Mammary epithelial cell (primary cell): ENCODE measurements at places on chromosomes 7 and 10.

DNA sequence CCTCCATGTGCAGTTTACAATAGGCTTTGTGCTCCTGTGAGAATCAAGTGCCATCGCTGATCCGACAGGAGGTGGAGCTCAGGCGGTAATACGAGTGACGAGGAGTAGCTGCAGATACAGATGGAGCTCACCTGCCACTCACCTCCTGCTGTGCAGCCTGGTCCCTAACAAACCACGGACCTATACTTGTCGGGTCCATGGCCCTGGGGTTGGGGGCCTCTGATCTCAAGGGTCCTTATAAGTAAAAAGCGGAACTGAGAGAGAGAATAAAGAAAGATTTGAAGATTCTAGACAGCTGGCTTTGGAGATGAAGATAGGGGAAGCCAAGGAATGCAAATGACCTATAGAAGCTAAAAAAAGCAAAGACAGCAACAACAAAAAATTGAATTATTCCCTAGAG lies 130.6 kb downstream of the PLXDC2 start:
- DNase-seq = no peak

DNA sequence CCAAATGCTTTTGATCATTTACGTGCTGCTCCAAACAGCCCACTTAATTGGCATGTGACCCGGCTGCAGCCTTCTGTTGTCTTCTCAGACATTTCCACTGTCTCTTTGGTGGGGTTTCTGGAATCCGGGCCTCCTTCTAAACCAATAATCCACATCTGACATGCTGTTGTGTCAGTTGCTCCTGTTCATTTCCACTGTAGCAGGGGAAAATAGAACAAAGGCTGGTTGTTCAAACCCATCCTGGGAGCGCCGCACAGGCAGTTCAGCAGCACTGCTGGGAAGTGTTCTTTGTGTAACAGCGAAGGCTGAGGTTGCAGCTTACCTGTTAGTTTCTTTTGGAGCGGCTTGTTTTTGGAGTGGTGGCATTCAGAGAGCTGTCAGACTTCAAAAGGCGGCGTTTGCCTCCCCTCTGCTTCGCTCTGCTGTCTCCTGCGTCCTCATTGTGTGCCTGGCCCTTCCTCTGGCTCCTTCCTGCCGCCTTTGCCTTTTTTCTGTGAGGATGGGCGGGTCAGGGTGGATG lies 149.4 kb downstream of the SNX10 start:
- DNase-seq = no peak

DNA sequence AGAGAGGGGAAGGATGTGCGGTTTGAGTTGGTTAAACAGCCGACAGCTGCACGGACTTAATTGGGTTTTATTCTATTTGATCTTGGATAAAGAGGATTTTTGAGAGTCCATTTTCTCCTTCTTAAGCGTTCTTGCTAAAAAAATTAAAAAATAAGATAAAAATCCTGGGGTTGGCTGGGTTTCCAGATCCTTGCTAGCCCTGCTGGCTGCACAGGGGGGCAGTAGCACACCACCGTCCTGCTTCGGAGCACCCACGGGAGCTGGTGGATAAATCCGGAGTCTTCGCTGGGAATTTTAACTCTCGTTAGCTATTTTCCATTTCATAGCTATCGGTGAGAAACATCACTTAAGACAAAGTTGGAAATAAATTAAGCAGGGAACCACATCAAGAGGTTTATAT lies 792.0 kb downstream of the TYW1 start:
- DNase-seq = no peak

- DNase-seq = no peak
These were observed 42.4 kb downstream of the TBATA start for GRCh38 chr10:70742537-70743429.

DNA sequence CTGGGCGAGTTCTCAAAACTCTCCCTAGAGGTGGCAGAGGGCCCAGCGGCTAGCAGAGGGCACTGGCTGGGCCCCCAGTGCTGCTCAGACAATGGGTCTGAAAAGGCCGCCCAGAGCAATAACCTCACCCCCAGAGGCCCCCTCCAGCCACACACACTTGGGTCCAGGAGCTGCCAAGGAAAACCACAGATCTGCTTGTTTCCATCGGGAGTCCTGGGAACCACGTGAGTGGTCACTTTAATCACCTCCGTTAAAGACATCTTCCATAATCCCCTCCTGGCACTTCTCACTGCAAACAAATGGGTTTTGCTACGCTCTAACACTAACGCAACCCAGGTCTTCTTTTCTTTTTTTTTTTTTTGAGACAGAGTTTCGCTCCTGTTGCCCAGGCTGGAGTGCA lies 30.0 kb downstream of the NUDT1 start:
- DNase-seq = no peak

GRCh38 chr10:42623929-42624328 lies 14.4 kb downstream of the ZNF33B start:
- DNase-seq = no peak
